Chondrocyte (in vitro differentiated cells): ENCODE measurements at places on chromosomes 4 and X.
A peak's percentile ranks its signal among the peaks of the same experiment; 100 is the strongest.

DNA sequence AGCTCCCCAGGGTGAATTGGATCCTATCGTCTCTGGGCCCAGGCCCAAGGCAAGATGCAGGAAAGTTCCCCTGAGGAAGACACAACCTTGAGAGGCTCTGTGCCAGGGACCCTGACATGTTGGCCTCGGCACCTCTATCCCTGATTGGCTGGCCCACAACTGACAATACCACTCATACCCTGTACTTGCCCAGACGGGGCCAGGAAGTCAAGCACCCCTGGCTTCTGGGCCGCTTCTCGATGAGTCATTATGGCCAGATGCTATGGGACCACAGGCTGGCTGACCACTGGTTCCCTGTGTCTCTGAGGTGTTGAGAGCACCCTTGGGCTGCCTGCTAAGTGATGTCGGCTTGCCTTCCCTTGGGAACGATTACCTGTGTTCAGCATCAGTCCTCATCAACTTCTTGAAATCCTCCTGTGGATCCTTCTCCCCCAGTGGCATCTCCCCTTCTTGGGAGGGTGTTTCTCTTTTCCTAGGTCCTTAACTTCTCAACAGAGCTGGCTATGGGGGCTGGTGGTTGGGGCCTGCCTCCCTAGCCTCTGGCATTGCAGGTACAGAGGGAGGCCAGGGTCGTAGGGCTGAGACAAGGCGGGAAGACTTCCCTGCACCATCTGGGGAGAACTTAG lies 54.5 kb upstream of the MAMLD1 start:
- no peak for DNase-seq

- peak; percentile 42 for DNase-seq
These were observed 41.8 kb downstream of the ADRA2C start for GRCh38 chr4:3807822-3808496.

GRCh38 chr4:17283251-17283650 lies 228.6 kb downstream of the QDPR start:
- DNase-seq: no peak

DNA sequence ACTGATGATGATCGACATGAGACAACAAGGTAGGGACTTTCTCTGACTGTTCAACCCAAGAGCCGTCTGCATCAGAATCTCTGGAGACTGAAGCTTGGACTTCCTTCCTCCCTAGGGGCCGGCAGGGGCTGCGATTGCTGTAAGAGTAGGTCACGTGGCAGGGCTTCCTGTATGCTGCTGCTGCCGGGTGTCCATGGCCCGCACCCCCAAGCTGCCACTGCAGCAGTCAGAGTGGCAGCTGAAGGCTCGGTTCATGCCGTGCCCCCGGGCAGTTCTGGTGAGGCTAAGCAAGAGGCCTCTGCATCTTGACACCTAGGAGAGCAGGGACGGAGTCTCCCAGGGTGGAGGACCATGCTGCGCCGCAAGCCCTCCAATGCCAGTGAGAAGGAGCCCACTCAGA lies at the start of gene SASH3:
Gene SASH3 (plus strand): TSS at position 203 of the 400 bp plus-strand sequence. CDS start 149 bp downstream, at position 352.
- DNase-seq: peak; percentile 77

DNA sequence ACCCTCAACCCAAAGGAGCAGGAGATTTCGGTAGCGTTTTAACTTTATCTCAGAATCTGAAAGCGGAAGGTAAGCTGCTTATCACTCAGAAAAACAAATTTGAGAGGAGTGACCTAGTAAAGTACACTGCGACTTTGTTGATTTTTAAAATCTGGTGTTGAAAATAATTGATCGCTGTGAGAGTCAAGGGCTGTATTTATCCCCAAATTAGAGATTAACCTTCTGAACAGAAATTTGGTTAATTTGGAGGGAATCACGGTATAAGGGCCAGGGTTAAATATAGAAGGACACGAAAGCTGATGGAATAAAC lies 212 bp downstream of the CLCN4 start:
- DNase-seq: no peak

DNA sequence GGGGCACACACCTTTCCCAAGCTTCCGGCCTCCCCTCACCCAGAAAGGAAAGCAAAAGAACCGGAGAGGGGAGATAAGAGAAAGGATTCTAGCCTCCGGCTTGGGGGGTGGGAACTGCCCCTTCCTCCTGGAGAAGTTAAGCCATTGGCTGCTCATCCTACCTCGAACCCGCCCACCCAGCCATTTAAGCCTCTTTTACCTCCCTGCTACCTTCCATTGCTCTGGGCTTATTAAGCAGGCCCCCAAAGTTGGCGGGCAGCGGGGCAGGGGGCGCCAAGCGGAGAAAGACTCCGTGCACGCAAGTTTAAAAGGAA lies 2.3 kb downstream of the MAML3 start:
- no peak for DNase-seq

- no peak for DNase-seq
These were observed 240.5 kb downstream of the CFAP47 start for GRCh38 chrX:36160081-36160480.

- DNase-seq: no peak
These were observed 29.4 kb downstream of the WDR13 start for GRCh38 chrX:48626401-48627298.

- DNase-seq: no peak
These were observed 39.3 kb downstream of the TMEM150C start for GRCh38 chr4:82522472-82522871.

- DNase-seq: no peak
These were observed 644.1 kb upstream of the AGA start for GRCh38 chr4:178086320-178086719.

DNA sequence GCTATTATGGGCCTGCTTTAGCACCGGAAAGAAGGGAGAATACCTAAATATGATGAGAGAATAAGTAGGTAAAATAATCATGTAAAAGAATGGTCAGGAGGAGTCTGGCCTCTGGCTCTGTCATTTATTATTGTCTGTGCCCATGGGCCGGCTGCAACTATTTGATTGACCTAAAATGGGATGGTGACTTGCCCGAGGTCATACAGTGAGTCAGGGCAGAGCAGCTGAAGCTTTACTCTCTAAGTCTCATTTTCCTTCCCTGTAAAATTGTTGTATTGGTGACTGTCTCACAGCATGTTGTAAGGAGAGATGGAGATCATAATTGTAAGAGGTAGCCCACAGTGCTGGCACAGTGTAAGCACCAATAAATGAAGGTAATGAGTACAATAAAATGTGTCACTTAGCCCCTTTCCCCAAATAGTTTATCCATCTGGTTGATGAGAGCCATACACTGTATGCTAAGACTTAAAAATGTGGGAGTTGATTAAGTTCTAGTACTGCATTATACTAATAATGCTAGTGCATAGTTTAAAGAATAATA lies 39.6 kb downstream of the RUFY3 start:
- no peak for DNase-seq

- DNase-seq: no peak
These were observed 516.0 kb downstream of the PCDH7 start for GRCh38 chr4:31236020-31236638.

- no peak for DNase-seq
These were observed 558.2 kb downstream of the ZNF674 start for GRCh38 chrX:45986971-45987370.

- DNase-seq: no peak
These were observed 602.8 kb upstream of the EPHA5 start for GRCh38 chr4:66273110-66273509.

- no peak for DNase-seq
These were observed 181.7 kb upstream of the DDX53 start for GRCh38 chrX:22818061-22818460.
